ENCODE measurements at places on chromosomes 7 and 10. TPM values are rescaled to one million over a fixed set of nuclear protein-coding genes. Genes with fewer than 3 reads are reported as not detected.

DNA sequence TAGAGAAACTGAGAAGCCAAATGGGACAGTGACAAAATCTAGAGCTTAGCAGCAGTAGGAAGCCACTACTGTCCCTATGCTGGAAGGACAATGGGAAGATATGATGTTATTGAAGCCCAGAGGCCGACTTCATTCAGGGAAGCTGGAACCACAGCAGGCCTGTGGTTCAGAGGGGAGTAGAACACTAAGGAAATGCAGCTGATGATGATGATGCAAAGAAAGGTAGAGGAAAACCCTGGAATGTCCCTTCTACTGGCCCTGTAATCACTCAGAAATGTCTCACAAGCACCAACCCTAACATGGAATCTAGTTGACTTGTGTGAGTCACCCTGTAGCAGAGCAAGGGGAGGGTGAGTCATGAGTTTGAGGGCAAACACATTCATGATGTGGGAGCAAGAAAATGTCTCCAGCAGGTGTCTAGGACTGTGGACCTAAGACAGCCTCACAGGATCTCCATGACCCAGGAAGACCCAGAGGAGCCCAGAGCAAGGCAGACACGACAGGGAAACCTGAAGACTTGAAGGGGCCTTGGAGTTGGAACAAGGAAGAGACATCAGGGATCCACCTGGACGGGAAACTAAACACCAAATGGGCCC is 37.0 kb upstream of the LRRC17 start:
- DNase-seq, result peak; percentile 59
- peaks cover 57% of the 10 kb centered on the region for H3K27me3 ChIP-seq
- H3K27ac ChIP-seq, result no peak overlapping the region
- H3K4me3 ChIP-seq, result no peak overlapping the region
- peaks cover 22% of the 10 kb centered on the region for H3K4me1 ChIP-seq

DNA sequence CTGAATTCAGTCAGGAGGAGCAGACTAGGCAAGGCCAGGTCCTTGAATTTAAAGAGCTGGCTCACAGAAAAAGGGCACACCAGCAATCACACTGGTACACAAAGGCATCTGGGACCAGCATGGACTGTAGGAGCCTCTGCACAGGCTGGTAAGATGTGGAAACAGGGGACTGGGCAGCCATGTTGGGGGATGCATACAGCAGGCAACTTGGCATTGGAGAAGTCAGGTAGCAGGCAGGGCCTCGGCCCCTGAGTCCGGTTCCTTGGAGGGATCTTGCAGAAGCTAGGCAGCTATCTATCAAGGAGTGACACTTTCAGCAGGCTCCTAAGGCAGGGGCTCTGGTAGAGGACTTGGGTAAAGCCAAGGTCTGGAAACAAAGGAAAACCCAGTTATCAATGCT is 376.3 kb upstream of the BMPER start:
- H3K4me3 ChIP-seq, result no peak overlapping the region
- no peaks in the 10 kb centered on the region for H3K36me3 ChIP-seq
- H3K27me3 ChIP-seq, result no peaks in the 10 kb centered on the region
- no peak for DNase-seq

- H3K27me3 ChIP-seq, result no peaks in the 10 kb centered on the region
Observed at GRCh38 chr10:125017547-125018298, 75.8 kb downstream of the ZRANB1 start.

- H3K27ac ChIP-seq, result no peak overlapping the region
- H3K36me3 ChIP-seq, result peaks cover 13% of the 10 kb centered on the region
- no peaks in the 10 kb centered on the region for H3K27me3 ChIP-seq
- no peak overlapping the region for H3K4me3 ChIP-seq
Observed at GRCh38 chr10:27518261-27518660, 14.2 kb downstream of the RAB18 start.

DNA sequence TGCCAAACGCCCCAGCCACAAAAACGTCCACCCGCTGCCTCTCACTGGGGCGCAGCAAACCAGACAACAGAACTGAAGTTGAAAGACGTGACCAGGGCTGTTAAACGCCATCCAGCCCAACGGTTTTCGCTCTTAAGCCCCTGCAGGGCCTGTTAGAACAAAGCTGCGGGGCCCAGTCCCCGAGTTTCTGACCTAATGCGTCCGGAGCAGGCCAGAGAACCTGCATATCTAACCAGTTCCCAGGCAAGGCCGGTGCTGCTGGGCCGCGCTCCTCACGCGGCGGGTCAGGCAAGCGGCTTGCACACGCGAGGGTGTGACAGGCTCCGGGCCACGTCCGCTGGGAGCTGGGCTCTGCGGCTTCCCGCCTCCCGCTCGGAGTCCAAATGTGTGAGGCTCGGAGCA is 87.0 kb downstream of the PTPRN2 start:
- H3K4me3 ChIP-seq, result no peak overlapping the region
- H3K4me1 ChIP-seq, result no peaks in the 10 kb centered on the region
- no peaks in the 10 kb centered on the region for H3K27me3 ChIP-seq
- DNase-seq, result no peak
- H3K27ac ChIP-seq, result no peak overlapping the region
- H3K36me3 ChIP-seq, result no peaks in the 10 kb centered on the region

DNA sequence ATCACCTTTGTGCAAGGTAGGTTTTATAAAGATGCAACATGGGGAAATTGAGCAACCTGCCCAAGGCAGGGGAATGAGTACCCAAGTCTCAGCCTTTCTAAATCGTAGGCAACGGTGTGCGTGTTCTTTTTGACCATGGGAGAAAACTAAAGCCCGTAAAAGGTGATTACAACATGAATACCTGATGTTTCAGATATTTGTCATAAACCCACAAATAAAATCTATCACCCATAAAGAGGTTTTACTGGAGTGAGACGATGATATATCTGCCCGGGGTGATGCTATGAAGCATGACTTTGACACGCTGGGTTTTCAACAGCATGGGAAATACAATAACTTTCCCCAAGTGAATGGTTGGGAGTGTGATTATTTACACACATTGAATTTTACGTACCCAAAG is 406.3 kb upstream of the KLF6 start:
- H3K4me1 ChIP-seq, result no peaks in the 10 kb centered on the region
- no peaks in the 10 kb centered on the region for H3K36me3 ChIP-seq

GRCh38 chr7:84236398-84236797 is 41.8 kb upstream of the SEMA3A start:
- DNase-seq, result no peak
- H3K4me3 ChIP-seq, result no peak overlapping the region
- H3K27me3 ChIP-seq, result no peaks in the 10 kb centered on the region
- H3K4me1 ChIP-seq, result peaks cover 4% of the 10 kb centered on the region
- H3K27ac ChIP-seq, result no peak overlapping the region

DNA sequence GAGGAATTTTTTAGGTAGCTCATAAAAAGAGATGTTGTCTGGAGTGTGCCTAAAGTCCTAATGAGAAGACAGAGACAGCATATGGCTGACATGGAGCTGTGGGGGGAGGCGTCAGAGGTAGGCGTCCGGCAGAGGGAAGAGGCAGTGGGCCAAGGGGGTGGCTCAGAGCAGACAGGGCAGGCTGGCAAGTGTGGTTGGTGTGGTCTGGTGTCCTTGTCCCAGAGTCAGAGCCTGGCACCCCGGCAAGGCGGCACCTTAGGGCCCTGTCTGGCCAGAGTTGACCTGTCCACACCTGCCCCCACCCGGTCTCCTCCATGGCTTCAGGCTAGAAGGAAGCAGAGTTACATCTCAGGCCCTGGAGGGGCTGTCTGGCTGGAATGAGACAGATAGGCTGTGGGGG is 220.3 kb upstream of the ZNF32 start:
- no peaks in the 10 kb centered on the region for H3K27me3 ChIP-seq
- no peak overlapping the region for H3K27ac ChIP-seq
- DNase-seq, result no peak
- no peaks in the 10 kb centered on the region for H3K36me3 ChIP-seq
- H3K4me3 ChIP-seq, result no peak overlapping the region

- no peaks in the 10 kb centered on the region for H3K27me3 ChIP-seq
- H3K4me3 ChIP-seq, result no peak overlapping the region
- no peaks in the 10 kb centered on the region for H3K36me3 ChIP-seq
Observed at GRCh38 chr7:92644406-92645113, 54.4 kb upstream of the FAM133B start.

DNA sequence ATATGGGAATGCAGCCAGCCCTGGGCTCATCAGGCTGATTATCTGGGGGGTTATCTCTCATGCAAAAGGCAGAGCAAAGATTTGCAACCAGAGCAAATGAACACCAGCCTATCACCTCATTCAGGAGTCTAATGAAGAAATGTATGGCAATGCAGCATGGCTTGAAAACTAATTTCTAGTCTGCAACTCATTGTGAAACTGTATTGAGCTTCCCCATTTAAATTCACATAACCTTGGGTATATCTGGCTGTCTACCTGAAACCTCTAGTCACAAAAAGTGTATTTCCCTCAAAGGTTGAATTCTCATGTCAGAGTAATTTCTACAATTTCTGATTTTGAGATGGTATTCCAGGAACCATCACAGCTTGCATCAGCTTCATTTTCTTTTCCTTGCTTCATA is 240.0 kb downstream of the SDHAF3 start:
- no peaks in the 10 kb centered on the region for H3K27me3 ChIP-seq
- no peaks in the 10 kb centered on the region for H3K4me1 ChIP-seq
- no peak for DNase-seq
- no peaks in the 10 kb centered on the region for H3K36me3 ChIP-seq
- H3K27ac ChIP-seq, result no peak overlapping the region

DNA sequence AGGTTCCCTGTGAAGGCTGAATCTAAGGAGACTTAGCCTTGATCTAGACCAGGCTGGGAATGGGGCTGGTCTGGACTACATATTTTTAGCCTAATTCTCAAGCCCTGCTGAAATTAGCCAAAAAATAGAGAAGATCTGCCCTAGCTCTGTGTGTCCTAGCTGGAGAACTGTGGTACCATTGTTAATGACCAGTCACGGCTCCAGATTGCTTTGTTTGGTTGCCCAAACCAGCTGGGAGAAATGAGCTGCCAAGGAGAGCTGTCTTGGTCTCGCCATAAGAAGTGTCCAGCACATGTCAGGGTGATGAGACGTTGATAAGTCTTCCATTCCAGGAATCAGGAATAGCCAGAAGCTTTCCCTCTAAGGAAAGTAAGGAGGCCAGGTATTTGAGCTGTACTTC is 20.7 kb downstream of the GBX1 start:
- no peak overlapping the region for H3K4me3 ChIP-seq
- no peaks in the 10 kb centered on the region for H3K4me1 ChIP-seq
- H3K27ac ChIP-seq, result no peak overlapping the region
- DNase-seq, result no peak
- H3K27me3 ChIP-seq, result peaks cover 2% of the 10 kb centered on the region
- peaks cover 18% of the 10 kb centered on the region for H3K36me3 ChIP-seq

- H3K36me3 ChIP-seq, result no peaks in the 10 kb centered on the region
- H3K27ac ChIP-seq, result no peak overlapping the region
- peaks cover 10% of the 10 kb centered on the region for H3K27me3 ChIP-seq
- DNase-seq, result no peak
- H3K4me1 ChIP-seq, result no peaks in the 10 kb centered on the region
- no peak overlapping the region for H3K4me3 ChIP-seq
Observed at GRCh38 chr10:16441173-16441840, 4.5 kb downstream of the PTER start.

- H3K27me3 ChIP-seq, result no peaks in the 10 kb centered on the region
- H3K36me3 ChIP-seq, result peaks cover 5% of the 10 kb centered on the region
- H3K4me1 ChIP-seq, result no peaks in the 10 kb centered on the region
- peak overlapping the region; percentile 77 for H3K27ac ChIP-seq
- no peak for DNase-seq
- peak overlapping the region; percentile 75 for H3K4me3 ChIP-seq
Observed at GRCh38 chr7:143902332-143902899, 440 bp upstream of the TCAF1 start.

DNA sequence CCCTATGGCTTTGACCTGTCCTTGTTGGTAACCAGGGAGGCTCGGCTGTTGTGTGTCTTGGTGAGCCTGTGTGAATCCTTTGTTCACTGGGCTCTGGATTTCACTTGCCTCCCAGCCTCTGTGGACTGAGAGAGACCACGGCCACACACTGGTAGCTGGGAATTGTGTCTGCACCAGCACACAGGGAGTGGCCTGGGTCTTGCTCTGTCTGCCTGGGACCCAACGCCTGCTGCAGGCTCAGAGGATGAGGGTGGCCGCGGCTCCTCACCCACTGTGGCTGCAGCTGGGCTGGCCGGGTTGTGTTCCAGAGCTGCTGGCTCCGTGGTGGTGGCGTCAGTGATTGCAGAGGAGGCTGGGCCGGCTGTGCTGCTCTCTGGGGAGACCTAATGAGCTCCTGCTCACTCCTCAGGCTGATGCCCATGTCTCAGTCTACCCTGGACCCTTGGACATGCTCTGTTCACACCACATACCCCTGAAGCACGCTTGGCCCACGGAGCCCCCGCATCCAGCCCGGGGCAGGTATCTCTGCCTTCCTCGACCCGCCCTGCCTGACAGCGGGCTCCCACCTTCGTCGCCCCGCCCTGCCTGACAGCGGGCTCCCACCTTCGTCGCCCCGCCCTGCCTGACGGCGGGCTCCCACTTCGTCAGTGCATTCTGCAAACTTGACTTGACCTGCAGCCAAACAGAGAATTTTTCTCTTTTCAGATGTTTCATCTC is 328.5 kb downstream of the ADARB2 start:
- no peak for DNase-seq
- no peaks in the 10 kb centered on the region for H3K36me3 ChIP-seq
- H3K4me1 ChIP-seq, result no peaks in the 10 kb centered on the region
- peaks cover 78% of the 10 kb centered on the region for H3K27me3 ChIP-seq

- no peak overlapping the region for H3K4me3 ChIP-seq
- H3K4me1 ChIP-seq, result no peaks in the 10 kb centered on the region
- H3K36me3 ChIP-seq, result no peaks in the 10 kb centered on the region
- H3K27ac ChIP-seq, result no peak overlapping the region
- DNase-seq, result no peak
Observed at GRCh38 chr10:106830471-106830870, 334.0 kb downstream of the SORCS1 start.

DNA sequence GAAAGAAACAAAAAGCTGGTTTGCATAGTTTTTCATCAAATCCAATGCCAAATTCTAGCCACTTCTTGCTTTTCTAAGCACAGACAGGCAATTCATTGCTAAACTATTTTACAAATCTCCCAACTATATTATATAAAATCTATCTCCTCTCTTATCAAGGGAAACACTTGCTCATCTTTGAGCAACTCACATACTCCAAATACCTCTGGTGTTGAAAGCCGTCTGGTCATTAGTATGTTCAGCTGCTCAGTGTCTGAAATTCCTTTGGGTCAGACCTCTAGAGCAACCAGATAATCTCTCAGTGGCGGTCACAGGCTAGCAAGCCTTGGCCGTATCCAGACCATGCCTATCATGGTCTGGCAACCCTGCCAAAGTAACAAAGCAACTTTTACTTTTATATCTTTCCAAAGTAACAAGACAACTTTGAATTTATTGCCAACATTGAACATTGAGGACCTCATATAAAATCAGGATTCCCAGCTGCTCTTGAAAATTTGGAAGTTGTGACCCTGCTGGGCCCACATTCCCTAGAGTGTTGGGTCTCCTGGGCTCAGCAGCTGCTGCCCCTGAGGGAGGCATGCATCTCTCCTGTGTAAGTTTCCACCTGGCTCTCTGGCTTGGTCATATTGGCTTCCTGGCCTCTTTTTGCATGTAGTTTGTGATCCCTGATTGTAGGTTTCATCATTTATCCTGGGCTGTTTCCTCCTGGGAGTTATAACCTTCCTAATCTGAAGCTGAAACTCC is 56.8 kb upstream of the LANCL2 start:
- no peaks in the 10 kb centered on the region for H3K27me3 ChIP-seq
- H3K36me3 ChIP-seq, result no peaks in the 10 kb centered on the region
- no peak overlapping the region for H3K27ac ChIP-seq
- H3K4me3 ChIP-seq, result no peak overlapping the region
- no peak for DNase-seq
- no peaks in the 10 kb centered on the region for H3K4me1 ChIP-seq

- H3K27ac ChIP-seq, result no peak overlapping the region
- peaks cover 4% of the 10 kb centered on the region for H3K4me1 ChIP-seq
- no peaks in the 10 kb centered on the region for H3K27me3 ChIP-seq
Observed at GRCh38 chr7:102296514-102296913, 9.8 kb downstream of the SH2B2 start.

LIPM gene
- not detected for total RNA-seq

METTL27 gene
- not detected for total RNA-seq

CALML5 gene
- total RNA-seq, result not detected

ZP3 gene
- total RNA-seq, result 9.8 TPM

DYDC2 gene
- not detected for total RNA-seq

OR2A1 gene
- 0.60 TPM for total RNA-seq

SPDYE11 gene
- total RNA-seq, result not detected
